Astrocyte of the hippocampus (primary cell): ENCODE measurements at places on chromosomes 12 and 14.

GRCh38 chr14:84785996-84786395, 743.9 kb upstream of the FLRT2 start:
- peak; percentile 22 for DNase-seq

- DNase-seq: no peak
Observed at GRCh38 chr14:56115976-56116893, 2.0 kb upstream of the PELI2 start.

DNA sequence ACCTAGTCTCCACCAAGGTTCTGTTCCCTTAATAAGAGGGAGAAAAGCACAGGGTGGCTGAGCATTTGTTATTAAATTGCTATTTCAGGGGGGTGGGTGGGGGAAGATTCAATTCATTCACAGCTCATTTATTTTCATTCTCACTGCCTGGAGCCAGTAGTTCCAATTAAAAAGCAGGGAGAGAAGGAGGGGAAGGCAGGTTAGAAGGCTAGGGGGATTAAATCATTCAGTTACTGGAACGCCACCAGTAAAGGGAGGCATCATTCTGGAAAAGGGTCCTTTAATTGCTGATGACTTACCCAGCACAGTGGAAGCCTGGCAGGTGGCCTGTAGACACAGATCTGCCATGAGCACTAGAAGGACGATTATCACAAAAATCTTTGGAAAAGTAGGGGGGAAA, 47.4 kb downstream of the NIN start:
- DNase-seq: no peak

GRCh38 chr14:22748631-22749068, 17.8 kb upstream of the OXA1L start:
- no peak for DNase-seq

- DNase-seq: peak; percentile 54
Observed at GRCh38 chr12:100733817-100734593, 60.6 kb upstream of the ANO4 start.

- DNase-seq: peak; percentile 86
Observed at GRCh38 chr12:10968765-10969456, 17.8 kb downstream of the TAS2R50 start.

DNA sequence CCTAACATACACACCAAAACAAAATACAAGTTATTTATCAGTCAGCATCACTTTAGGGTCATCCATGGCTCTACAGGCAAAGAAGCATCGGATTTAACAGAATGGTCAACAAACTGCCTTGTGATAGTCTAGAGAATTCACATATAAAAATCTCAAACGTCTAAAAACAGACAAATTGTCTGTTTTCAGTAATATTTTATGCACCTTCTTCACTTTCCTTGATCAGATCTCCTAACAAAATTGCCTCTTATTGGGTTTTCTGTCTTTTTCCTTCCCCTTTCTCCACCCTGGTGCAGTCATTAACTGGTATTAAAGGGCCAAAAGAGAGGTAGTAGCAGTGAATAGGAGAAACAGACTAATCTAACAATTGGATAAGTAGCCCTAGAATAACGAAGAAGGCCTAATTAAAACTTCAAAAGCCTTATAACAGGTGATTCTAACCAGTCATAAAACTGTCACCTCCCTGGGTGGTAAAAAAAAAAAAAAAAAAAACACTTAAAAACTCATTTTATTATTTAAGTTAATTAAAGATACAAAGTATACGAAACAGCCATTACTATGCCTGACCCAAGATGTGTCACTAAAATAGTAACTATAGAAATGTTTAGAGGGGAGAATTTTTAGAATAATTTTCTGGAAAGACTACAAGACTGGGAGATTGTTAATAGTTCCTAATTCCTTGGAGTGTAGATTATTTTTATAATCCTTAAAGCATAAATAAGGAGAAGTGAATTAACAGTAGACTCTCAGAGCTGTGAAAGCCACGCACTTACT, 1.5 kb downstream of the KIF21A start:
- DNase-seq: no peak

GRCh38 chr14:60686865-60687264, 37.3 kb downstream of the SIX4 start:
- no peak for DNase-seq

DNA sequence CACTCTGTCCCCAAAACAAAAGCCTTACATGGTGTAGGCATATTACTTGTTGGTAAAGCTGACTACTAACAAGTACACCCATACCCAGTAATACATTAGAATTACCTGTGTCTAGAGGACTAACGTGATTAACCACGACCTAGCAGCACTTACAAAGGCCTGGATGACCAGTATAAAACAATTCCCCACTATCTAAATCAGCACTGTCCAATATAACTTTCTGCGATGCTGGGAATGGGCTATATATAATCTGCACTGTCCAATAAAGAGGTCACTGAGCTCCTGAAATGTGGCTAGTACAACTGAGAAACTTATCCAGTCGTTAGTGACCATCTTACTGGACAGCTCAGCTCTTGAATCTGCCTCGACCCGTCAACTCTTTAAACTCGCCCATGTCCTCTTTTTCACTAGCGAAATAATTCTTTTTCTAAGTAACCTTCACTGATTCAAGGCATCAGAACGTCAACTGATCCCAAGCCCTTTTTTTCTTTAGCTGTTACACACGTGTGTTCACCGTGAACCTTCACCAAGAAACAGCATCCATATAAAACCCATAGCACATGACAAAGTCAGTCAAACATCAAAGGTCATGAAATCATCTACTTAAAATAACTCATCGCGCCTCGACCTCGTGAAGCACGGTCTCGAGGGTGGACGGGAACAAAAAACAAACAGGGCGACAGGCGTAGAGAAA, 905 bp upstream of the CIPC start:
- no peak for DNase-seq

- DNase-seq: no peak
Observed at GRCh38 chr12:56086096-56086495, 6.1 kb downstream of the ERBB3 start.

GRCh38 chr14:75175677-75176141, 703 bp downstream of the TMED10 start:
- DNase-seq: no peak

DNA sequence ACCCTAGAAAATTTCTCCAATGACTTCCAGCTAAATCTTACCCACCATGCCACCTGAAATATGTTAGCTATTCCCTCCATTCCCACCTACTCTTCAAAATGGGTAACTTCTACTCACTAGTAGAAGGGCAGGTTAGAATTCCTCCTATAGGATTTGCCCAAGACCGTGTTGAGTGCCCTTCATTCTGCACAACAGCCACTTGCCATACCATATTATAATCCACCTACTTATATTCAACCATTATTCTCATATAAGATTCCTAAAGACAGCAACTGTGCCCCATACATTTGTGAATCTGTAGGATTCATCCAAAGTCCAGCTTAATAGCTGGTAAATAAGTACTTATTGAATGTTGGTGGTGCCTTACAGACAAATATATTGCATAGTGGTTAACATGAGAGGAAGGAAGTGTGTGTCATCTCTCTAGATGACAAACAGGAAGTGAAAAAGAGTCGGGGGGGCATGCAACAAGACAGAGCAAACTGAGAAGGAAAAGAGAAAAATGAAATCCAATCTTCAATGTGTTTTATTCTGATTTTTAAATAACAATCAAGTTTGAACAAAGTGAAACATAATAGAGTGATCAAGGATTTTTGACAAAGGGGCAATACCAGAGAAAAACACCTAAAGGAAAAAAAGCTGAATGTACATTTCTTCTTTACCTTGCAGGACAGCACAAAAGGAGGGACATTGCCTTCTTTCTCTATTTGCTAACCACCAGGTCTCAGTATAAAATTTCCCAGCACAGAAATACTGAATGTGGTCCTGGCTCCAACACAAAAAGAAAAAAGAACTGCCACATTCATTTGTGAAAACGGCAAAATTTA, 389.3 kb upstream of the USP15 start:
- DNase-seq: no peak

GRCh38 chr12:127966331-127966730, 300.6 kb upstream of the TMEM132C start:
- DNase-seq: no peak

GRCh38 chr14:21408147-21408546, 24.3 kb upstream of the SUPT16H start:
- DNase-seq: peak; percentile 84

DNA sequence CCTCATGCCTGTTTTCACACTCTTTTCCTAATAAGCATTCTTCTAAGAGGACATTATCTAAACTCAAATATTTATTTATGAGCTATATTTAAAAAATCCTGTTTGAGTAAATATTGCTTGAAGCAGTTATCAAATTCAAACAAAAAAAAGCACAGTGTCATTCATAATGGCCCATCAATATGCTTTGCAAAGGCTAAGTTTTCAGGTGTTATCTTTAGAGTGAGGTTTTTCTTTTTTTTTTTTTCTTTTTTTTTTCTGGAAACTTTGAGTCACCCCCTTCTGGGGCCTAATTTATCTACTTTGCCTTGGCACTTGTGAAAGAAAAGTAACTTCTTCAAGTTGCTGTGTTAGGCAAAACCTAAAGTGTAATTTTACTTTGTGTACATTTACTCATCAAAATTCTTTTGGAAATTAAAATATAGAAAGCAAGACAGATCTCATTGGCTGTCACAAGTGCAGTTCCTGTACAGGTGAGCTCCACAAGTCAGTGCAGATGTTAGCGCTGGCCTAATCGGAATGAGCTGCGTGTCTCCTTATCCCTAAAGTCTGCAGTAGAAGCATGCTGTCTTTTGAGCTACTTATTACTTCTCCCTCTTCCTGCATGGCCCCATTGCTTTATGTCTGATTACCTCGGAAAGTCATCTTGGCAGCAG, 53.3 kb downstream of the GLT1D1 start:
- DNase-seq: no peak

GRCh38 chr14:65045709-65046108, 56.6 kb downstream of the MAX start:
- no peak for DNase-seq

- peak; percentile 57 for DNase-seq
Observed at GRCh38 chr12:89350630-89351488, 1.4 kb downstream of the DUSP6 start.

- no peak for DNase-seq
Observed at GRCh38 chr12:17918013-17918412, 172.0 kb downstream of the RERGL start.

- DNase-seq: peak; percentile 68
Observed at GRCh38 chr12:52539083-52539820, 13.7 kb downstream of the KRT71 start.

DNA sequence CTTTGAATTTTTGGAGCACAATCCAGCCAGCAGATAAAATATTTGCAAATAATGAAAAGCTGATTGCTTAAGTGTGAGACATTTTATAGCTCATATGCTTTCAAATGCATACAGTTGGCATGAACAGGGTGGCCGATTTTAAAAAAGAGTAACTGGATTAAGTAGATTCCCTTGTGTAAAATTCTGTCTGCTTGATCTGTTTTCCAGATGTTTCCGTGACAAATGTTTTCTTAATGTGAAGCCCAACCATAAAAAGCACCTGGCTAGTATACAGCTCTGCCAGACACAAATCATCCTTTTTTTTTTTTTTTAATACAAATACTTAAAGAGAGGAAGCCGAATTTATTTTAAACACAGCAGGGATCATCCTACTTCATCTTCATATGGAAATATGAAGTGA, 440.7 kb downstream of the CCER1 start:
- no peak for DNase-seq

DNA sequence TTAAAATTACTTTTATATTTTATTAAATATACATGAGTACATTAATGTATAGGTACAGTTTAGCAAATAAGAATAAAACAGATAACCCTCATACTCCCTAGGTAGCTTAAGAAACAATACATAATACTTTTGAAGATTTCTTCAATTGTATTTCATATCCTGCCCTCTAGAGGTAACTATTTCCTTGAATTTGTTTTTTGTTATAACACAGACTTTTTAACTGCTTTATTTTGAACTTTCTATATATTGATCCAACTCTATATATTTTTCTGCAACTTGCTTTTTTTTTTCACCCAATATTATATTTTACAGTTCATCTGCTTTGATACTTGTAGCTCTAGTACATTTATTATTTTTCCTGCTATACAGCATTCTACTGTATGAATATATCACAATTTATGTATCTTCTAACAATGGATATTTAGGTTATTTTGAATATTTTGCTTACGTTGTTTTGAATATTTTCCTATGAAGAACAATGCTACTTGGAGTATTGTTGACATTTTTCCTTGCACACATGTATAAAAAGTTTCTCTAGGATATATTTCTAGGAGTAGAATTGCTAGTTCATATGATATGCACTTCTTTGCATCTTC, 72.8 kb upstream of the ABCD2 start:
- DNase-seq: peak; percentile 2

DNA sequence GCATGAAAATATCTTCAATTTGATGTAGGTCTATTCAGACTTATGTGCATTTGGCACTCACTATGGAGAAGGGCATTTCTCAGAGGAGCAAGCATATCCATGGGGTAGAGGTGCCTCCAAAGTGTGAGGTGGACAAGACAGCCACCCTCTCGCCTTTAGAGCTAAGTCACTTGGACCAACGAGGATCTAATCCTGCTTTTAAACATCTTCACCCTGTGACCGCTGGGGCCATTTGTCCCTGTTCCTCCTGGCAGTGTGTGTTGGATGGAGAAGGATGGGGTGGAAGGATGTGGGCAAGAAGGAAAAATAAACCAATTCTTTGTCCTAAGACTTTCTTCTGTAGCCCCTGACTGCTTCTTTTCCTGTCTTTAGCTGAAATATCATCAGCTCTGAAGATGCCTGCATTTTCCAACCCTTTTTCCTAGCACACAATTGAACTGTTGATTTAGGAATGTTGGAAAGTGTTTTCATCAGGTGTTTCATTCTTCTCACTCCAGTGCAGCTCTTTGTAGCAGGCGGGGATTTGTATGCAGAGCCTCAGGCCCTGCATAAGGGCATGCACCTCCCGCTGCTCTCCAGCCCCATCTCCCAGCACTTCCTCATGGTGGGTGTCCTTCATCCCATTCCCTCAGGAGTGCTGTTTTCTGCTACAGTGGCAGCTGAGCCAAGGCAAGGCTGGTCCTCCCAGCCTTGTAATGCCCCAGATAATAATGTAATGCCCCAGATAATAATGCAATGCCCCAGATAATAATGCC, 5.3 kb downstream of the FGF6 start:
- DNase-seq: no peak

GRCh38 chr12:85784096-85784720, 52.0 kb downstream of the RASSF9 start:
- peak; percentile 13 for DNase-seq

- DNase-seq: no peak
Observed at GRCh38 chr12:87171356-87171755, 857.8 kb downstream of the C12orf50 start.

- no peak for DNase-seq
Observed at GRCh38 chr14:21978999-21979314, 305.3 kb upstream of the OR4E1 start.

GRCh38 chr14:100416081-100416680, 93.0 kb downstream of the SLC25A47 start:
- no peak for DNase-seq

GRCh38 chr12:126554625-126555024, 1489.4 kb downstream of the AACS start:
- no peak for DNase-seq
